ENCODE measurements at places on chromosomes 4 and X.

DNA sequence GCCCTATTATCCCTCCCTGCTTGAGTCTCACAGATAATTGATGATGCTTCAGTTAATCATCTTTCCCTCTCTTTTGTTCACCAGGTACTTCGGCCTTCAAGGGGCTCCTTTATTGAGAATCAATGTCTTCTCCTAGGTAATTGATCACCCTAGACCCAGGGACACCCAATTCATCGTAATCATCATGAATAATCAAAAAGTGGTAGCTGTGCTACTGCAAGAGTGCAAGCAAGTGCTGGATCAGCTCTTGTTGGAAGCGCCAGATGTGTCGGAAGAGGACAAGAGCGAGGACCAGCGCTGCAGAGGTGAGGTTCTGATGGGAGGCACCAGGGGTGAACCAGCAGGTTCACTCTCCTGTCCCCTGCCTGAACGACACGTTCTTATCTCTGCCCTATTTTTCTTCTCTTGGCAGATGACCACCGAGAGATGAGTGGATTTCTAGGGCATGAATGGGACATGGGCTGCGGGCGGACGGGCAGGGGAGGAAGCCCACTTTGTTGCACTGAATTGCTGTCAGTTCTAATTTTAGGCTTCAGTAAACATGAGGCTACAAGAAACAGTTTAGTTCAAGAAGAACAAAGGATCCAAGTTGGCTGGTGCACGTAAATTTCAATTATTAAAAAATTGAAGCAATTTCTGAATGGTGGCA lies 80.5 kb downstream of the ALPK1 start:
- DNase-seq, result no peak

- no peak for DNase-seq
These were observed 72.1 kb upstream of the GC start for GRCh38 chr4:71855944-71856343.

- DNase-seq, result no peak
These were observed 219.3 kb upstream of the JADE1 start for GRCh38 chr4:128590034-128590740.

DNA sequence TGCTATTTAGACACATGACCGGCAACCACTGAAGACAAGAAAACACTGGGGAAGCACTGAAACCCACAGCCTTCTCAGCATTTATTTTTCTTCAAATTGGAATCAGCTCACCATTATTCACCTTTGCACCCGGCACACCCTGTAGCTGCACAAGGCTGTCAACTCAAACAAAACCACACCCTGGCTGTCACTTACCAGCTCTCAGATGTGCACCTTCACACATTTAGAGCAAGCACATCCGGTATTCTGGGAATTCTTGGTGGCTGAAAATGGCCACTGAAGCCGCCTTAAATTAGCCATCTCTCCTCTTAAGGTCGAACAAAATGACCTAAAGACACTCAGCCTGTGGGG lies 5.9 kb downstream of the ZFYVE28 start:
- no peak for DNase-seq

- DNase-seq, result peak; percentile 15
These were observed 17.8 kb downstream of the MFAP3L start for GRCh38 chr4:170008371-170008770.

DNA sequence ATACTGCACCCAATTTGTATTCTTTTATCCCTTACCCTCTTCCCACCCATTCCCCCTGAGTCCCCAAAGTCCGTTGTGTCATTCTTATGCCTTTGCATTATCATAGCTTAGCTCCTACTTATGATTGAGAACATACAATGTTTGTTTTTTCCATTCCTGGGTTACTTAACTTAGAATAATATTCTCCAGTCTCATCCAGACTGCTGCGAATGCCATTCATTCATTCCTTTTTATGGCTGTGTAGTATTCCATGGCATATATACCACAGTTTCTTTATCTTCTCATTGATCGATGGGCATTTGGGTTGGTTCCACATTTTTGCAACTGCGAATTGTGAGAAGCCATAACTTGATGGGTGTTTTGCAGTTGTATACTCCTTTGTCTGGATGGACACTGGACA lies 62.8 kb downstream of the FHIP1A start:
- no peak for DNase-seq

- DNase-seq, result no peak
These were observed 586 bp downstream of the HERC5 start for GRCh38 chr4:88457307-88458103.

DNA sequence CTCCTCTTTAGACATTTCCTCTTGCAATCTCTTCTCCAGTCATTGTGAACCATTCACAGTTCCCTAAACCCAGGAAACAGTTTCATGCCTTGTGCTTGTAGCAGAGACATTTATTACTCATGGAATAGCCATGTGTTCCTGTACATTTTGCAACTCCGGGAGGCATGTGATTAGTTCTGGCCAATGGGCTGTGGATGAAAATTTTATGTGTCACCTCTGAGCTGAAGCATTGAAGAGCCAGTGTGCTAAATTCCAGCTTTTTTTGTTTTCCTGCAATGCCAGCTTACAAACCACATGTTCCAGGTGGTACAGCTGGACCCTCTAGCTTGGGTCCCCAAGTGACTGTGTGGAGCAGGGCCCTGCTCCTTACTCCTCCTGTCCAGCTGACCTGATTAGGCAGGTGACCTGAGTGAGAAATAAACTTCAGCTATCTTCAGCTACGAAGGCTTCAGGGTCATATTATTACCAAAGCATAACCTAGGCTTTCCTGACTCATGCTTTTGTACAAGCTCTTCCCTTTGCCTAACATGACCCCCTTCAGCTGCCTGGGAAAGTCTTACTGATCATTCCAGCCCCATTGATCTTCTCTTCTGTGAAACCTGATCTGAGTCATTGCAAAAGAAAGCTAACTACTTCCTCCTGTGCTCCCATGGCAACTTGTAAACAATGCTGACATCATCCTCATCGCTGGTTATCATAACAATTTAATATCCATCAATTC lies 200.4 kb downstream of the PTTG2 start:
- DNase-seq, result peak; percentile 96

DNA sequence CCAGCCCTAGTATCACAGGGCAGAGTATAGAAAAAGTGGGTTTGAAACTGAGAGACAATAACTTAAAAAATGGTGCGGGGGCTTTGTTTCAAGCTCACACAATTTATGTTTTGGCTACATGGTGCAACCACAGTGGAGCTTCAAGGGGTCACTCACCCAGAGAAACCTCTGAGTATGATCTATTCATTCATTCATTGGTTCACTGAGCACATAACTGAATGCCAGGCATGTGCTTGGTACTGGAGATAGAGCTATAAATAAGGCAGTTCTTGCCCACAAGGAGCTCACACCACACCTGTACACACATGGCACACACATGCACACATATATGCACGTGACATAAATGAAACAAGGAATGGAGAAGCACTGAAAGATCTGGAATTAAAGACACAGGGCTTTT lies 171.4 kb downstream of the NHS start:
- no peak for DNase-seq

- DNase-seq, result peak; percentile 38
These were observed 69.8 kb downstream of the SHROOM3 start for GRCh38 chr4:76504613-76505465.

- no peak for DNase-seq
These were observed 13.2 kb upstream of the CAPN6 start for GRCh38 chrX:111283446-111283845.

- DNase-seq, result no peak
These were observed 395.0 kb upstream of the FAT1 start for GRCh38 chr4:187118602-187119120.

- no peak for DNase-seq
These were observed 20.8 kb upstream of the SMIM9 start for GRCh38 chrX:154855256-154855655.

DNA sequence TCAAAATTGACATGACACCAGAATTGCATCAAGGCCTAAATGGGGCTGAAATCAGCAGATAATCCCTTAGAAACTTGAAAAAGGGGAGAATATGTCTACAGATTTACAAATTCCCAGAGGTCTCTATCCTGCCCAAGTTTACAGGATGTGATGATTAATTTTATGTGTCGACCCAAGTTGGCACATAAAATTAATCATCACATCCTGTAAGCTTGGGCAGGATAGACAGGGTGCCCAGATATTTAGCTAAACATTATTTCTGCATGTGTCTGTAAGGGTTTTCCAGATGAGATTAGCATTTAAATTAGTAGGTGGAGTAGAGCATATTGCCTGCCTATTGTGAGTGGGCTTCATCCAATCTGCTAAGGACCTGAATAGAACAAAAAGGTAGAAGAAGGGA lies 52.3 kb downstream of the ARHGEF6 start:
- DNase-seq, result no peak

DNA sequence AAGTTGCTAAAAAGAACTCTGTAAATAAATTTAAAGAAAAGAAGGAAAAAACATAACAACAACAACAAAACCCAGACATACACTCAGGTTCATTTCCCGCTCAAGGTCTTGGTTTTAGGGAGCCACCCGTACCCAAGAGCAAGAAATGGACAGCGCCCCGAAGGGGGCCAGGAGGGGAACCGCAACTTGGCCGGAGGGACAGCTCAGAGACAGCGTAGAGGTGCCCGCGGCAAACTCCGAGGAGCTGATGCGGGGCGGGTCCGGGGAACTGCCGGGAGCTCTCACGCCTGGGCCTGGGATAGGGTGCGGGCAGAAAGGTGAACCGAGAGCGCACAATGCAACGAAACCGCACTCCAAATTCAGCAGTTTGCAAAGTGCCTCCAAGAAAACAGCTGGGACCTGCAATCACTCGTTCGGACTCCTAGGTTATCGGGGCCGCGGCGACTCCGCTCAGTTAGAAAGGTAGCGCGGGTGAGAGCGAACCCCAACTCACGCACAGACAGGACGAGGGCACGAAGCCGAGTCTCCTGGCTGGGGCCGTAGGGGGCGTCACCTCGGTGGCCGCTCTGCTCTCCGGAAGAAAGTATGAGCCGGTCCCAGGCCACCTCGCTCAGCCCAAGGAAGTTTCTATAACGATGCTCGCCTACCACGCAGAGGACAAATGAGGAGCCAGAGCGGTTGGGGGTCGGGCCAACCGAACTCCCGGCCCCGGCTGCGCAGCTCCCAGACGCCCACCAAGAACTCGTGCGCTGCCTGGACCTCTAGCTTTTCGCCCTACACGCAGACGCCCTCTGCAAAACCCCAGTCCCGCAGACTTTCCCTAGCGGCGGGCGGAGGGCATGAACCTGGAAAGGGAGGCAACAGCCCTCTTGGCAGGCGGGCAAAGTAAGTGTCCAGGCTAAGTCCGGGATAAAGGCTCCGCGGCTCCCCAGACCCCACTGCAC lies 1.4 kb downstream of the NDNF start:
- DNase-seq, result peak; percentile 23

GRCh38 chrX:49879656-49880277 lies 483 bp downstream of the USP27X start:
- DNase-seq, result no peak

GRCh38 chr4:38058151-38058550 lies 98.0 kb downstream of the PTTG2 start:
- DNase-seq, result no peak

DNA sequence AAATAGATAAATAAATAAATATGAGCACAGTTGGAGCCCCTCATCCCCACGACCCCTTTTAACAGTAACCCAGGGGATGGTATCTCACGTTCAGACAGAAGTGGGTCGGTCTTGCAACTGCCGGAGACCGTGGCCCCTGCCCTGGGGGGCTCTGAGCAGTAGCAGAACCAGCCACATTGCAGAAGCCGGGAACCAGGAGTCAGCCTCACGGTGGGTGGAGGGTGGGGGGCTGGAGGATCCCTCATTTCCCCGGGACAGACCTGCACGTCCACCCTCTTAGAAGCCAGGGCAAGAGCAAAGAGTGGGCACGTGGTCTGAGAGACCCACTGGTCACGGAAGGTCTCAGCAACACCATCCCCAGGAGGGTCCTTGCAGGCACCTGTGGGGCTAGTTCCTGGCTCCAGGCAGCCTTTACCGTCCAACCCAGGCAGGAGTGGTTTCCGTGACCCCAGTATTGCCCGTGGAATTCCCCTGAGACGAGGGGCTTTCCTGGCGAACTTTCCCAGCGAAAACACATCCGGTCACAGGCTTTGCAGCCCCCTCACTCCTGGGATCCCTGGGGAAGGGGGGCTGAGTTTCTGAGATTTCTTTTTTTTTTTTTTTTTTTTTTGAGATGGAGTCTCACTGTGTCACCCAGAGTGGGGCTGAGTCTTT lies 8.8 kb upstream of the IL3RA start:
- DNase-seq, result no peak

DNA sequence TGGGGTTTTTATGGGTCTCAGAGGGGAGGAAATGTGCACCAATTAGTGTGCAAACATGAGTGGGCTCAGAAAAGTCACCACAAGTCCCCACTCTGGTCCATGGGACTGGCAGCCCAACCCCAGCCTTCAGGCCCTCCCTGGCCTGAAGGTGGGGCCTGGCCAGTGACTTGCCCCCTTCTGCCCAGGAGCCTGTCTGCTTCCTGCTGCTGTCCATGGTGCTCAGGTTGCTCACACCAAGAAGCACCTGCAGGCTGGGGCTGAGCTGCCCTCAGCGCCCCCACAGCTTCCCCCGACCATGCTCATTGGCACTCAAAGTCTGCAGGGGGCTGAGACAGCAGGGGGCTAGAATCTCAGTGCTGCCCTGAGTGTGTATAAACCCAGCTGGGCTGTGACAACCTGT lies 30.6 kb upstream of the GC start:
- no peak for DNase-seq

DNA sequence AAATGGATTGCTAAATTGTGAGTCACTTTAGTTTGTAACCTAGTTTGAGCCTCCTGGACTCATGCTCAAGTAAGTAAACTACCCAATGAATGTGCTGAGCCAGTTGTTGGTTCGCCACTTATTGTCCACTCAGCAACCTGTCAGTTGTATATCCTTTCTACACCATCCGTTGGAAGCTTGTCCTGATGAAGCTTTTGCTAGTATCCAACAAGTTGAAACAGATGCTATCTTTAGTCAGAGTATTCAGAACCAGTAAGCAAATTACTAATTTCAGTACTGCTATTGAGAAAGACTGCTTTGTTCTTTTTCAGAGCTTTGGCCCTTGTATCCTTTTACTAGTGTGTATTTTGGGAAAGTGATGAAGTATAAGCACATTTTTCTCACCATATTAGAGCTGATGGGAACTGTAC lies 4.3 kb upstream of the NAA15 start:
- peak; percentile 46 for DNase-seq

GRCh38 chr4:91454111-91454510 lies 849.7 kb upstream of the GRID2 start:
- no peak for DNase-seq

DNA sequence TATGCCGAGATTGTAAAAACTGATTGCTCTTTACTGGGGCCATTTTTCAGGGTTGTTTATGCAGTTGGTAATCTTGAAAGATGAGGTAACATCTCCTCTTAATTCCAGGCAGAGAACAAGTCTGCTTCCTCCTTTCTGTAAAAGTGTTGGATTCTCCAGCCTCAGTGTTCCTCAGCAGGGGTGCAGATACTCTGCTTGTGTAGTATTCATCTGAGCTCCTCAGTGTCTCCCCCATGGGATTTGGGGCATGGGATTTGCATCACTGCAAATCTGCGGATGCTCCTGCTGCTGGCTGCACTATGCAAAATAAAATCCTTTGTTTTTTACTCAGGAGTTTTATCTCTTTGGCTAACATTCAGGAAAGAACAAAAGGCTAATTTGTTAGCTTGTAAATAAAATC lies 104.9 kb upstream of the ATP8A1 start:
- no peak for DNase-seq

Data from MV-4-11 (cell line).